Spinal cord (tissue), 10 donors: ENCODE measurements at places on chromosomes 6 and 20. TPM values are rescaled to one million over a fixed set of nuclear protein-coding genes. Genes with fewer than 3 reads are reported as not detected.

Gene GNL1
- 97.1 TPM for polyA plus RNA-seq

Gene CYP21A2
- 4.9 TPM for polyA plus RNA-seq

GRCh38 chr6:121940728-121941127 lies 458.7 kb upstream of the HSF2 start:
- DNase-seq, result no peak

DNA sequence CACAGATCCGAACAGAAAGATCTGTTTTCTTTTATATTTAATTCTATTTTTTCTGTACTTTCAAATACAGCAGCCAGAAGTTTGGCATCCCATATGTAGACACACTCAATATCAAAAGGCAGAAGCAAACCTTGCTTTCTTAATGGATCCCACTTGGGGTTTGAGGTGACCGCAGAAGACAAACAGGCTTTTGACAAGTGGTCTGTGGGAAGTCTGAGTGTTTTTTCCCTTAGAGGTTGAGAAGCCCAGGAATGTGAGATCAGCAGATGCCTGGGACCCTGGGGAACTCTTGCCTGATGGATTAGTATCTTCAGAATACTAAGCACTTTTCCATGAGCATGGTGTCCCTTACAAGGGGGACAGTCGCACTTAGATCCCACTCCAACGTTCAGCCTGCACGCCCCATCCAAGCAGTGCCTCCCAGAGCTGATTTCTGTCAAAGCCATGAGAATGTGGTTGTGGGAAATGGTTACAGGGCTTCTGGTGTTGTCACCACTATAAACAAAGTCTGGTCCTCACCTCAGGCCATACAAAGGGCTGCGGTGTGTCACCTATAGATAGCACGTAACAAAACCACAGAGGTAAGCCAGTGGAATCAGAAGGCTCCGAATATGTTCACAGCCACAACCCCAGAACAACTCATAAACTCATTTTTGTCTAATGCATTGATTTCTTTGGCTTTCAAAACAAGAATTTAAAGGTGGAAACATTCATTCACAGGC lies 12.7 kb downstream of the IL17F start:
- DNase-seq, result no peak

DNA sequence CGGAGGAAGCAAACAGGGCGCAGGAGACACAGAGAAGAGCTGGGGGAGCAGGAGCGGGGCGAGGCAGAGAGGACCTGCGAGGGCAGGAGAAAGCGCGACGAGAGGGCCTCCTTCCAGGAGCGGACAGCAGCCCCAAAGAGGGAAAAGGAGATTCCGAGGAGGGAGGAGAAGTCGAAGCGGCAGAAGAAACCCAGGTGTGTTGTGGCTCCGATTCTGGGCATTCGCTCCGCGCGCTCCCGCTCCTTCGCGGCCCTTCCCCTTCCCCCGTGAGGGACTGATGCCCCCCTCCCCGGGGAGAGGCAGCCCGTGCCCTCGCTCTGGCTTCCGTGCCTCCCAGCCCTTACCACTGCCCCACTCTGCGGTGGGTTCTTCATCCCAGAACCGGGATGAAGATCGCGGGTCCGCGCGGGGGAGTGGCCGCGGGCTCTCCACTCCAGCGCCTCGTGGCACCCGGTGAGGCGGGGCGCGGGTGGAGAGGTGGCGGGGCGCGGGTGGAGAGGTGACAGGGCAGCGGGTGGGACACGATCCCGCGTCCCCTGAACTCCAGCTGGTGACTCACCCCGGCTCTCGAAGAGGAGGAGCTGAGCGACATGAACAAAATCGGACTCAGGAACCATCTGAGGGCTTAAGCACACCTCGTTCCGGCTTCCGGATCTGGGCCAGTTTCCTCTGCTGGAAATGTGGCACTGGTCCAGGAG lies 22.4 kb downstream of the TMC2 start:
- DNase-seq, result no peak

Gene OR2B6
- polyA plus RNA-seq, result not detected

DNA sequence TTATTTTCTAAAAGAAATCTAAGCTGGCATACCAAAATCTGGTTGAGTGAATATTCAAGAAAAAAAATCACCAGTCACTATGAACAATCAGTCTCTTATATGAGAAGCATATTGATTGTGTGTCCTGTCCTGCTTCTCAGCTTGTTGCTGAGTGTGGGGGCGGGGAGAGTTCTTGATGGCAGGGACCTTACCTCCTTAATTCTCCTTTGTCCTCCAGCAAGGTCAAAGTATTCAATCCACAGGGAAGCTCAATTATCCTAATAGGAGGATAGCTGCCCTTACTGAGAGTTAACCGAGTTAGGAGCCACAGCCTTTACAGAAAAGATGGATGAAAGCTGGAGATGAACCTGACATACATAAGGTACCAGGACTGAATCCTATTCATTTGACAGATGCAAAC lies 154.0 kb downstream of the LY86 start:
- no peak for DNase-seq

DNA sequence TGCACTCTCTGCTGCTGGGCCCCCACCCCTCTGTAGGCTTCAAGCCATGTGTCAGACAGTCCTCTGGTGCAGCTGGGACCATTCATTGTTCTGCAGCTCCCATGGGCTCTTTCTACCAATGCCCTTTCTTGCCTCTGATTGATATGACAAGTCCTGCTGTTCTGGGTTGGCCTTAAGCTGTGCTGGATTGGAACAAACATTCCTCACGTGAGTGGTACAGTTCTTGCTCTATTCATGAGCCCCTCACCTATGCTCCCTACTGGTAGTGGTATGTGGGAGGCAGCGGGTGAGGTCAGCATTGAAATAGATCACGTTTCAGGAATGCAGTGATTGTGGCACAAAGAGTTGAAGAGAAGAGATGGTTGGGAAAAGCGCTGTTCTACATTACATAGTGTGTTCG lies 48.8 kb upstream of the RALY start:
- no peak for DNase-seq

GRCh38 chr6:169256061-169256460 lies 2.4 kb upstream of the THBS2 start:
- DNase-seq, result no peak

DNA sequence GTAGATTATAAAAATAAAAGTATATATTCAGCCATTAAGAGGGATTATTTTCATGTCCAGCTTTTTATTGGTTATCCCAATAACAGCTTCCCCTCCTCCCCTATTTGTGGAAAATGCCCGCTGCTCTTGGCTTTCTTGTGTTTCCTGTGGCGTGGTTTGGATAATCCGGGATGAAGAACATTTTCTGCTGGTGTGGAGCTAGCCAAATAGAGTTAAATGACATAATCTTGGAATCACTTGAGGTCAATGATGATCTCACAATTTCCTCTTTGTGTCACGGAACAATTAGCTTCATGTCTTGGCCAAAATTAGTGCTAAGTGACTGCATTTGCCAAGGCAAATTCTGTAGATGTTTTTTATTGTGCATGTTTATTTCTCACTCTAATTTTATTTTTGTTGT lies 394.0 kb downstream of the LAMA2 start:
- no peak for DNase-seq

Gene GSTA3
- not detected for polyA plus RNA-seq

GRCh38 chr6:4809999-4810918 lies 34.1 kb downstream of the CDYL start:
- no peak for DNase-seq

DNA sequence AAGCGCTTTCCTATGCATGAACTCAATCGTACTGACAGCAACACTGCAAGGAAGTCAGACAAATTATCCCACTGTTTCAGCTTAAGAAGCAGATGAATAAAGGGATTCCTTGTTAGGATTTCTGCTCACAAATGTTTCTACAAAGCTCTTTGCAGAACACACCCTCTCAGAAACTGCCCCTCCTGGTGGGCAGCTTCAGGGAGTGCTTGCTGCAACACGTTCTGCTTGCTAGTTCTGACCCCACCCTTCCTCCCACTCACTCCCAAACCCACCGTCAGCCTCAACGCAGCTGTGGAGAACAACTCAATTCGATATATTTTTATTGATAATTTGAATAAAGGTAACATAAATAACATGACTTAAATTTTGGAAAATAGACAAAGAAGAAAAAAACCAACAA lies 250.8 kb upstream of the PRDM1 start:
- no peak for DNase-seq

GRCh38 chr6:166008441-166009369 lies 158.9 kb downstream of the TBXT start:
- DNase-seq, result no peak

Gene CHD6
- polyA plus RNA-seq, result 35.7 TPM
